MG63 (cell line): ENCODE measurements at places on chromosomes 5 and 9. TPM values are rescaled to one million over a fixed set of nuclear protein-coding genes. Genes with fewer than 3 reads are reported as not detected.

DNA sequence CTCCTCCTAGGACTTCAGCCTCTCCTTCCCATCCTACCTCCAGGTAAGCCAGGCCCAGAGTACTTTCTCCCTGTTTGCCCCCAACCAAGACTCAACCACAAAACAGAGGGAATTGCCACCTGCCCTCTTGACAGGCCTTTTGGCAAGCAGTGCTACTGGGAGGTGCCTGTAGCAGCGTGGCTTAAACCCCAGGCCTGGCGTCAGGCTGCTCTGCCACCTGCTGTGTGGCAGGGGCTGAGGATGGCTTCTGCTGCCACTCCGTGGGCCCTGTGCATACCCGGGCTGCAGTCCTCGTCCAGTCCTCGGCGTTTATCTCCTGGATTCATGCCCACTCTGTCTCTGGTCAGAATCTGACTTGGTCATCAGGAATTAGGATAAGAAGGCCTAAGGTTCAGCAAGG lies 163.1 kb downstream of the PAX5 start:
- DNase-seq: no peak

DNA sequence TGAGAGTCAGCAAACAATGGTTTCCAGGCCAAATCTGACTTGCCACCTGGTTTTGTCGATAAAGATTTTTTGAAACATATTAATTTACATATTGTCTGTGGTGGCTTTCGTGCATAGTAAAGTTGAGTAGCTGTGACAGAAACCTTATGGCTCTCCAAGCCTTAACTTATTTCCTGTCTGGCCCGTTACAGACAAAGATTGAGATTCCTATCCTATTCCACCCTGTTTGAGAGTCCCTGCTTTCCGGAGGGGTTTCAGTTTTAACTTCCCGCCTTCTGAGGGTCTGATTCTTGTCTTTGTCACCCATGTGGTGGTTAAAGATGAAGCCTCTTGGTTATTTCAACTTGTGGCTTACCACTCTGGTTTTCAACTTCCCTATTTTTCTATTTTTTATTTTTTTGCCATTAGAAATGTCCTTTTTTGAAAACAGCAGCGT lies 11.4 kb downstream of the OTULIN start:
- no peak for DNase-seq

- no peak for DNase-seq
Measured at GRCh38 chr5:121421646-121422045, 430.0 kb upstream of the FTMT start.

- DNase-seq: no peak
Measured at GRCh38 chr9:90870621-90871326, 69.2 kb downstream of the SYK start.

DNA sequence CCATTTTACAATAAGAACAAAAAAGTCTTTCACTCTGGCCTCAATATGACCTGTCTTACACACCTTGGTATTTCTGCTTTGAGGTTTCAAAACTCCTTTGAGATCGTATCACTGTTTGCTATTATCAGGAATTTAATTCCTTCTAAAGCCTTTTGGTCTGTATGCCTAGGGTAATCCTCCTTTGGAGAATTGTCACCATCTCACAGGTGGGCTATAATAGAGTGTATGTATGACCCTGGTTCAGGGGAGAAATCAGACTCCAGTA lies 13.7 kb downstream of the CMYA5 start:
- DNase-seq: no peak

- DNase-seq: no peak
Measured at GRCh38 chr9:104463864-104464263, 40.2 kb upstream of the OR13F1 start.

DNA sequence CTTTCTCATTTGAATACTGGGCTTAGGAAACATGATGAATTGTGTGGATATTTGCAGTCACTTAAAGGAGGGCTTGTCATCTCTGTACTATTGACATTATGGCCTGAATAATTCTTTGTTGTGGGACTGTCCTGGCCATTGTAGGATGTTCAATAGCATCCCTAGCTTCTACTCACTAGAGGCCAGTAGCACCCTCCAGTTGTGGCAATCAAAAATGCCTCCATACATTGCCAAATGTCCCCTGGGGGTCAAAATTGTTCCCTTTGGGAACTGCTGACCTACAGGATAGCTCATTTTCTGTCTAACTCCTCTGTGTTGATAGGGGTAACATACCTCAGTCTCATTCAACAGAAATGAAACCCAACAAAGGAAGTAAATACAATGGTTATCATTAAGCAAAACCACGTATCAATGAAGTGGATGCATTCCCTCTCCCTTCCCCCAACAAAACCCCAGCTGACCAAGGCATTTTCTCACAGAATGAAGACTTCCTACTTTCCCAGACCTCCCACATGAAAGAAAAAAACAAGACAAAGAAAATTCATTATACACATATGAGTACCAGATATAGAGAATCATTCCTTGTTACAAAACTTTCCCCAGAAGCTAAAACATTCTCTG lies 18.1 kb downstream of the FYB1 start:
- no peak for DNase-seq

GRCh38 chr5:137148159-137148558 lies 351.0 kb downstream of the SPOCK1 start:
- DNase-seq: no peak

- peak; percentile 20 for DNase-seq
Measured at GRCh38 chr5:168219515-168220410, 71.7 kb upstream of the WWC1 start.

The HSPB3 gene
- total RNA-seq: 2.3 and 6.5 TPM in 2 replicates

- DNase-seq: no peak
Measured at GRCh38 chr9:8838136-8838535, 1038.6 kb upstream of the DMAC1 start.

DNA sequence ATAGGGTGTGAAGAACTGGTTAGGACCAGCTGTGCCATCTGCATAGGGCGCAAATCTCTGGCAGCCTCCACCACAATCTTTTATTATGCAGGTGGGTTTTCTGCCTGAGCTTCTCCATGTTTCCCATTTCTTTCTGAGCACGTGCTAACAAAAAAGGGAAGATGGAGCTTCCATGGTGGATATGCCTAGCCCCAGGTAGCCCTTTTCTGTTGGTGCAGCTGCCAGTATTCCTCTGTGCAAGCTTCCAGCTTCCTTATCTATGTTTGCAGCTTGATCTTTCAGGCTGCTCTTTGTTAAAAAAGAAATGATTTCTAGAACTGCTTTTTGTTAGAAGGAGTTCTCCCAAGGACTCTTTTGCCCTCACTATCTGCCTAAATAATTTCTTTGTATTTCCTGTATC lies 95.0 kb upstream of the EPB41L4A start:
- no peak for DNase-seq

DNA sequence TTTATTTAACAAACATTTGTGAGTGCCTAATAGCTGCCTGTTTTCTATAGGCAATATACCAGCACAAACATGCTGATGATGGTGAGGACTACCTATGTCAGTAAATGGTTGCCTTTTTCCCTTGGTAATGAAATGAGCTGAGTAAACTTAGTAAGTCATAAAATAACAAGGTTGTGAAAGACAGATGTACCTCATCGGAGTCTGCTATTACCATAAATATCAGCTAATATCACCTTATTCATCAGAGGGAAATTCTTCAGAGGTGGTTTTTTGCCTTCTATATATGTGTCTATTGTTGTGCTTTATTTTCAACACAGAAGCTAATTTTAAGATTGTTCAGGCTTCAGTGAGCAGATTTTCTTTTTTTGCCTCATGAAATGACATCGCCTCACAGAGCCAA lies 1040.5 kb downstream of the DTWD2 start:
- no peak for DNase-seq

The MARCOL gene
- total RNA-seq: not detected in 2 replicates

GRCh38 chr5:155727512-155728145 lies 599.3 kb upstream of the SGCD start:
- no peak for DNase-seq

The NKD2 gene
- total RNA-seq: 3.4 and 5.7 TPM in 2 replicates

- no peak for DNase-seq
Measured at GRCh38 chr9:108844391-108844790, 11.4 kb downstream of the ACTL7B start.

GRCh38 chr5:26959290-26959689 lies 79.1 kb downstream of the CDH9 start:
- DNase-seq: no peak

The LRRC26 gene
- total RNA-seq: not detected in 2 replicates

DNA sequence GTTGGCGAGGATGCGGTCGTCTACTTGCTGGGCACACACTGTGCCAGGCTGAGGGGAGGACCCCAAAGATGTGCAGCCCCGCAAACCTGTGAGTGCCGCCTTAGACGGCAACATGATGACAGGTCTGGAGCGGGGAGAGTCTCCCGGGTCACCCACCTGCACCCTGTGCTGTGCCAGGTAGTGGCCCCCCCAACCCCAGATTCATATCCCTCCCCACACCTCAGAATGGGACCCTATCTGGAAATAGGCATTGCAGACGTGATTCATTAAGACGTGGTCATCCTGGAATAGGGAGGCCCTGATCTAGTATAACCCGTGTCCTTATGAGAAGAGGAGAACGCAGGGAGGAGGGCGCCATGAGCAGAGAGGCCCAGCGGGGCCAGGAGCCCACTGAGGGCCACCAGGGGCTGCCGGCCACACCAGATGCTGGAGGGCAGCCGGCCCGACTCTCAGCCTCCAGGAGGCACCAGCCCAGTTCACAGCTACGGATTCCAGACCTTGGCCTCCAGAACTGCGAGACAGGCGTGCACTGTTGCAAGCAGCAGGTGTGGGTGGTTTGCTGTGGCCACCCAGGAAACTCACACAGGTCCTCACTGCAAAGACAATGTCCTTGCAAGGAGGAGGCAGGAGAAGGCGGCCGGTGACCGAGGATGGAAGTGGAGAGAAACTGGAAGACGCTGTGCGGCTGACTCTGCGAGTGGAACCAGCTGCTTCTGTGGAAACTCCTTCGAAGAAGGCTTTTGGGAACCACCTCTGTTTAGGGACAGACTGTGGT lies 131.9 kb upstream of the LPCAT1 start:
- no peak for DNase-seq

DNA sequence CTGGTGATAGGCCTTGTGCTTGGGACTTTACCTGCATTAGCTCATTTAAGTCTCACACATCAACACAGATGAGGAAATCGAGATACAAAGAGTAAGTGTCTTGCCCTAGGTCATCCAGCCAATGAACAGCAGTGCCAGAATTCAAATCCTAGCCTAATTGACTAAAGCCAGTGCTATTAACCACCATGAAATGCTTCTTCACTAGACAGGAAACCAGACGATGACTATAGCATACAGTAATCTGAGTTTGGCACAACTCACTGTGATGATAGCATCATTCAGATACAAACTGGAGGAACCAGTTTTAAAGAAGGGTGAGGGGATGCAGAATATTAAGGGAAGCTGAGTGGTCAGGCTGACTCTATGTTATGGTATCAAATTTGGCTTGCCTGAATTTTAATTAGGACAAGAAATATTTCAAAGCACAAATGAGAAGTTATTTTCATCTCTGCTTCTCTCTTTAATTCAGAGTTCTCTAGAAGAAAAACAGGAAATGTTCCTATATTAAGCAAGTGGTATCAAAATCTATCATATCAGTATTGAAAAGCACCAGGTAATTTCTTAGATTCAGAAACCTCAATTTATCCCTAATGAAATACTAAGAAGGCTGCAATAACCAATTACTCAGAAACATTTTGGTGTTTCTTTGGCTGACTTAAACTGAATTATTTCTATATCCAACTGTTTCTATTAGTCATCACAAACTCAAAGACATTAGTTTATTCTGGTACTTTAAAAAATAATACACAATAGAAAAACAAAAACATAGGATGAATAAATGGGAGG lies 147.0 kb upstream of the RASA1 start:
- DNase-seq: peak; percentile 80

- DNase-seq: no peak
Measured at GRCh38 chr5:39412721-39413394, 11.9 kb downstream of the DAB2 start.

- DNase-seq: no peak
Measured at GRCh38 chr5:76692651-76693050, 23.3 kb upstream of the F2R start.

DNA sequence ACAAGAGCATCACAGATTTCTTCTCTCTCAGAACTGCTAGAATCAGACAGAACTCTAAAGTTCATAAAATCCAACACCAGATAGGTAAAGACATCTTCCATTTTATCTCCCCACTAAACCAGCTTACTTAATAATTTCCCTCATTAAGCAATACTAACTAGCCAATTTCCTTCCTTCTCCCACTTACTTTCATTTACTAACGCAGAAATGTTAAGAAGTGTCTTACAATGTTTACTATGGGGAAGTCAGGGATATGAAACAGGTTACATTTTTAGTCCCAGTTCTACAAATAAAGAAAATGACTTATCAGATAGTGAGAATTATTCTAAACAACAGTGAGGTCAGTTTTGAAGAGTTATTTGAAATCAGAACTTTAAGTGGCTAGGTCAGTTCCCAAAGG lies 236.5 kb downstream of the FBXL17 start:
- no peak for DNase-seq

DNA sequence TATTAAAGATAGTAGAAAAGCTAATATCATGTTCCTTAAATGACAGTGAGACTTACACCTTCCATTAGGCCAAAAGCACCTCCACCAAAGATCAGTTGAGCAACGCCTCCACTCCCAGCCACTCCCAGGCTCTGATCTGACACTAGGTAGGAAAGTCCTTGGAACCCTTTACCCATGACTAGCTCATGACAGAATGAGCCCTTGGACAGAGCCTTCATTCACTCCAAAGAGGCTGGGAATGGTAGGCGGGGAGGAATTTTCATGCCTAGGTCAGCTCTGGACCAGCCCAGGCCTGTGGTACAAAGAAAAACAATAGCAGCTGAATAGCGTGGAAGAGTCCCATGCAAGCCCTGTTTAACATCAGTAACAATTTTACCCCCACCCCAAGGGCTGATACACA lies 493.7 kb downstream of the NR2F1-AS1 start:
- no peak for DNase-seq

GRCh38 chr5:33258553-33258952 lies 182.2 kb upstream of the TARS1 start:
- DNase-seq: peak; percentile 7

DNA sequence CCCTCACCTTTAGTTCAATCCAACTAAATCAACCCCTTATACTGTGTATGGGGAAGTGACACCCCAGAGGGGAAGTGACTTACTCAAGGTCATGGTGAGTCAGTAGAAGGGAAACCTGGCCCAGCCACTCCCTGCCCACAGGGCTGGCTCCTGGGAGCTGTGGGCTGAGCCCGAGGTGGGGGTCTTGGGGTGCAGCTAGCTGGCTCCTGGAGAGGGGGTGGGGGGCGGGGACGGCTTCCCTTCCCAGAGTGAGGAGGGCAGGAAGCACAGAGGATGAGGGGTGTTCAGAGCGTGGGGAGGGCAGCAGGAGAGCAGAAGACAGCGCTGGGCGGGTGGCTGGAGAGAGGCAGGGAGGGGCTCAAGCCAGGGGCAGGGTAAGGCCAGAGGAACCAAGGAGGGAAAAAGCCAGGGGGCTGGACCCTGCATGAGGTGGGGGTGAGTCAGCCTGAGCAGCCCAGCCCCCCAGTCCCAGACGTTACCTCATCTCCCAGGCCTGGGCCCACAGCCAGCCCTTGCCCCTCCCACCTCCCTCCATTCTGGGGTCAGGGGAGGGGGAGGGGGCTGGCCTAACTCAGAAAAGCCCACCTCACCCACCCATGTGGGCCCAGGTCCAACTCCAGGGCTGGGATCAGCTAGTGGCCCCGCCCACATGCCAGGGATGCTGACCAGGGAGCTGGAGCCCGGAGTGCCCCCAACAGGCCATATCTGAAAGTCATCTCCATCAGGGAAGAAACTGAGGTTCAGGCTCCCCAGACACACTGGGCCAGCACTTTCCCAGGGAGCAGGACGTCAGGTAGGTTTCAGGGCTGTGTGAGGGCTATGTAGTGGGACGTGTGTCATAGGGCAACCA lies 2.8 kb downstream of the PDLIM7 start:
- DNase-seq: peak; percentile 89

The SGTB gene
- 11.3 and 30.2 TPM in 2 replicates for total RNA-seq
